Ovary (tissue), 10 donors: ENCODE measurements at places on chromosomes 1 and 21.
A peak's percentile ranks its signal among the peaks of the same experiment; 100 is the strongest.

GRCh38 chr21:46021978-46022544 is 40.5 kb downstream of the COL6A1 start:
- peak; percentile 65 for DNase-seq

- DNase-seq, result no peak
Observed at GRCh38 chr1:189500778-189501177, 976.9 kb downstream of the BRINP3 start.

GRCh38 chr1:200627575-200628222 is 7.1 kb upstream of the KIF14 start:
- no peak for DNase-seq

GRCh38 chr1:19831441-19831840 is 16.4 kb upstream of the RNF186 start:
- DNase-seq, result no peak

GRCh38 chr1:183096894-183097293 is 73.7 kb downstream of the LAMC1 start:
- DNase-seq, result peak; percentile 34

DNA sequence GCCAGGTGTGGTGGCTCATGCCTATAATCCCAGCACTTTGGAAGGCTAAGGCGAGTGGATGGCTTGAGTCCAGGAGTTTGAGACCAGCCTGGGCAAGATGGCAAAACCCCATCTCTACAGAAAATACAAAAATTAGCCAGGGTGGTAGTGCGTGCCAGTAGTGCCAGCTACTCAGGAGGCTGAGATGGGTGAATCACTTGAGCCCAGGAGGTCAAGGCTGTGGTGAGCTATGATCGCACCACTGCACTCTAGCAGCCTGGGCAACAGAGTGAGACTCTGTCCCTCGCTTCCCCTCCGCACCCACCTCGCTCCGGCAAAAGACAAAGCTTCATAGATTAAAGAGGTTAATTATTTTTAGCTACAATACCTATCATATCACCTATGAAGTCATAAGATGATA is 100.0 kb downstream of the HHAT start:
- DNase-seq, result no peak

- DNase-seq, result no peak
Observed at GRCh38 chr1:193060406-193060805, 994 bp downstream of the RO60 start.

DNA sequence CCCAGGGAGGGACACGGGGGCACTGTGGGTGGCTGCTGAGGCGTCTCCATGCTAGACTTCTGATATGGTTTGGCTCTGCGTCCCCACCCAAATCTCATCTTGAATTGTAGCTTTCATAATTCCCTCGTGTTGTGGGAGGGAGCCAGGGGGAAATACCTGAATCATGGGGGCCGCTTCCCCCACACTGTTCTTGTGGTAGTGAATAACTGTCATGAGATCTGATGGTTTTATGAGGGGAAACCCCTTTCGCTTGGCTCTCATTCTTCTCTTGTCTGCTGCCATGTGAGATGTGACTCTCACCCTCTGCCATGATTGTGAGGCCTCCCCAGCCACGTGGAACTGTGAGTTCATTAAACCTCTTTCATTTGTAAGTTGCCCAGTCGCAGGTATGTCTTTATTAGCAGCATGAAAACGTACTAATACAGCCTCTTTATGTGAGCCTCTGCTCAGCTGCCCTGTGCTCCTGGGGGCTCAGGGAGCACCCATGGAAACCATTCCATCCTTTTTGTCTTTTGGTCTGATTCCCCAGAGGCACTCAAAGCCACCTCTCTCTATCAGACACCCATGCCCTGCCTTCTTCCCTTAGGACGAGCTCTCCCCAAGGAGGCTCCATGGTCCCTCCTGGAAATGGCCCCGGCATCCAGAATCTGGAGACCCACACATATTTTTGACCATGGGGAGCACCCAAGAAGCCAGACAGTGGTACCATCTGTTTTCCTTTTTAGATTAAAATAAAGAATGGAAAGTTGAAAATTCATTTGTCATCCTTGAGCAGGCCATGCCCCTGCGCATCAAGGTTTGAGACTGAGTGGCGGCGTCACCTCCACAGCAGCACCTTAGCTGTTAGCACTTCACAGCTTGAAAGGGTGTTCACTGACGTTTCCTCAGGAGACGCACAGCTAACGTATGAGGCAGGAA is 65.9 kb upstream of the FAM20B start:
- DNase-seq, result no peak

DNA sequence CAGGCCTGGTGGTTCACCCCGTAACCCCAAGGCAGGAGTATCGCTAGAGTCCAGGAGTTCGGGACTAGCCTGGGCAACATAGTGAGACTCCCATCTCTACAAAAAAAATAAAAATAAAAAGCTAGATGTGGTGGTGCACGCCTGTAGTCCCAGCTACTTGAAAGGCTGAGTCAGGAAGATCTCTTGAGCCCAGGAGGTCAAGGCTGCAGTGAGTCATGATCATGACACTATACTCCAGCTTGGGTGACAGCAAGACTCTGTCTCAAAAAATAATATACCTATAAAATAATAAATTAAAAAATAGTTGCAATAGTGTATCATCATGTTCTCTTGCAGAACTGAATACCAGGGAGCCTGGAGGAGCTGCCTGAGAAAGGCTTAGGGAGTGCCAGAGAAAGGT is 19.9 kb upstream of the TMEM39B start:
- no peak for DNase-seq

DNA sequence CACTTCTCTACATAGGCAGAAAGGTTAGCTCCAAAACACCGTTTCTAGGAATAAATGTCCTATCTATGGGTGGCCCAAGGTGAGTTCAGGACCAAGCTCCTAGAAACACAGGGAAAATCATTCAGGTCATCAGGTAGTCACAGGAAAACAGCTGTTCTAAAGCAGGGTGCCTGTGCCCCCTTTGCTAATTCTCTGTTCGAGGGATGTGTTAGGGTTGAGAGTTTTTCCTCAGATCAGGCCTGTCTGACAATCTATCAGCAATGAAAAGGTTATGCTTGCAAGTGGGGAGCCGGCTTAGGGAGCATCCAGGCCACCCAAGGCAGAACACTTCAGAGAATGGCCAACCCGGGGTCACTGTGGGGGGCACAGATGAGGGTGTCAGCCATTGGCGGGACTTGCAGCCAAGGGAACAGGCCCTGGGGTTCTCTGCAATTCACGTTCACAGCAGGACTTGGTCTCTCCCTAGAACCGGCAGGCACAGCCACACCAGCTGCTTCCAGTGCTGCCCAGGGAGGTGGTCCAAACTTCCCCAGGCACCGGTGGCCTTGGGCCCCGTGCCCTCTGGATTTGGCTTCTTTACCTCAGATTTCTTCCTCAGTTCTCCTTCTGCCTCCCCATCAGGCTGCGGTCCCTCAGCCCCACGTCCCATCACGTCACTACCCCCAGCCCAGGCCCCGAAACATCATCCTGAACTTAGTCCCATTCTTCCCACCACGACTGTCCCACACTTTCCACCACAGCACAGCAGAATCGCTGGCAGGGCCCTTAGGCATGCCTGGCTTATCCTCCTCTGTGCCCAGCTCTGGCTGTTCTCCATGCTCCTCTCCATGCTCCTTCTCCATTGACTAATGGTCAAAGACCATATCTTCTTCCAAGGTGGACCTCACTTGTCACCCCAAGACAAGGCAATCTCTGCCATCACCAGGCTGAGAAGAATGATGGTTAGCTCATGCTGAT is 11.0 kb downstream of the CD2 start:
- no peak for DNase-seq

- DNase-seq, result no peak
Observed at GRCh38 chr1:70915258-70916033, 132.2 kb downstream of the PTGER3 start.

DNA sequence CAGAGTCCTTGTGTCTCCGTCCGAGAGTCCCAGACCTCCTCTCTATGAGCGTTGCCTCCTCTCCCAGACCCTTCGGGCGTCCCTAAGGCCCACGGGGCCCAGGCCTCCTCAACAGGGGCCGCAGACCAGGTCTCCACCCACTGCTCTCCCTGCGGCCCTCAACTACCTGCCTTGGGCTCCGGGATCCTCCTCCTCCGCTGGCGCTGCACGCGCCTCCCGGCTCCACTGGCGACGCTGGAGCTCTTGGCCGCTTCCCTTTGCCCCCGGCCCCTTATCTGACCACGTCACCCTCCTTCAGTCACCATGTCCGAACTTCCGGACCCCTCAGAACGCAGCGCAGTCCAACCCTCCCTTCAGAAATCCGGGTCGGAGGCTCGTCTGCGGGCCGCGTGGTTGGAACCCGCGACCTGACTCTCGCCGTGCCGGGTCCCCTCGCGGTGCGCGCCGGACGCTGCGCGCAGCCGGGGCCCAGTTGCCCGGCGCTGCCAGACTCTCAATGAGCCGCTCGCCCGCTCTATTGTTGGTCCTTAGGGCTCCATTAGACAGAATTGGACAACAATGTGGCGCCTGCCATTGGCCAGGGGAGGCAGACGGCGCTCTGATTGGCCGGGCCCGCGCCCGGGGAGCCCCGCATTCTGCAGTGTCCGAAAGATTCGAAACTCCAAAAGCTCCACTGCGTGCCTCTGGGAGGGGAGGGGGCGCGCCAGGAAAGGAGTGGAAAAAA is at the start of gene DMRTA2:
TSS of gene DMRTA2 (minus strand) at position 498 of the 724 bp plus-strand sequence. CDS start 1,907 bp downstream, outside the sequence.
- no peak for DNase-seq

- no peak for DNase-seq
Observed at GRCh38 chr1:53735681-53736080, 3.3 kb downstream of the GLIS1 start.

GRCh38 chr21:27406300-27407009 is 439.6 kb upstream of the ADAMTS5 start:
- DNase-seq, result no peak

- DNase-seq, result no peak
Observed at GRCh38 chr1:114331936-114332335, 178.3 kb upstream of the SYT6 start.

GRCh38 chr1:164760569-164760968 is 201.6 kb downstream of the PBX1 start:
- DNase-seq, result no peak

GRCh38 chr1:16979475-16980327 is 719 bp downstream of the MFAP2 start:
- DNase-seq, result peak; percentile 76

DNA sequence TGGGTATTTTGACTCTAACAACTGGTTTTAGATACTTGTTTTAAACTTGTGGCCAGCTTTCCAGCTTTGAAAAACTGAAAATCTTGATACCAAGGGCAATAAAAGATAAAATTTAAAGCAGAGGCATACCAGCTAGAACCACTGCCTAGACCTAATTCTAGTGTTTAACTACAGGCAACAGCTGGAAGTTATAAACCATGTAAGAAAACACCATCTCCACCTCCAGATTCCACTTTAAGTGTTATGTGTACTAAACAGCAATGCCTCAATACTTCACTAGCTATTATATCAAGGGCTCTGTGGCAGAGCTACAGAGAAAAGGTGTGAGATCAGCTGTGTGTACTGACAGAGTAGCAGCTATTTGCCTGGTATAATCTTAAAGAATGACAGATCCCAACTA is 69.5 kb downstream of the LPAR3 start:
- DNase-seq, result no peak

GRCh38 chr1:181135437-181135731 is 46.9 kb downstream of the IER5 start:
- no peak for DNase-seq

DNA sequence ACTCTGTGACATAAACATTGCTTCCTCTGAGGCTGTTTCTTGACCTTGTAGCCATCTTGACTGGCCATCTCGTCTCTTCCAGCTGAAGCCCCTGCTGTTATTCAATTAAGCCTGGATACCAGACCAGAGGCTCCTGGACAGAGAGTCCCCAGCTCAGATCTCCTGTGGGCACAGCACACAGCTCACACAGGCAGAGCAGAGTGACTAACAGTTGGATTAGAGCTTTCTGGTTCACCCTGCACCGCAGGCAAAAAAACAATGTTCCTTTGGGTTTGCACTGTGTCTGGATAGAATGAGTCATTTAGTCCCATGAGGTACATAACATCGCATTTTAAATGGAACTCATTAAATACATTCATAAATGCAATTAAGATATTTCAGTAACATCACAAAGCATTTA is 33.4 kb upstream of the USH2A start:
- DNase-seq, result no peak

- no peak for DNase-seq
Observed at GRCh38 chr1:44862829-44863401, 19.9 kb upstream of the PTCH2 start.

- DNase-seq, result no peak
Observed at GRCh38 chr1:230212405-230212936, 145.4 kb downstream of the GALNT2 start.

DNA sequence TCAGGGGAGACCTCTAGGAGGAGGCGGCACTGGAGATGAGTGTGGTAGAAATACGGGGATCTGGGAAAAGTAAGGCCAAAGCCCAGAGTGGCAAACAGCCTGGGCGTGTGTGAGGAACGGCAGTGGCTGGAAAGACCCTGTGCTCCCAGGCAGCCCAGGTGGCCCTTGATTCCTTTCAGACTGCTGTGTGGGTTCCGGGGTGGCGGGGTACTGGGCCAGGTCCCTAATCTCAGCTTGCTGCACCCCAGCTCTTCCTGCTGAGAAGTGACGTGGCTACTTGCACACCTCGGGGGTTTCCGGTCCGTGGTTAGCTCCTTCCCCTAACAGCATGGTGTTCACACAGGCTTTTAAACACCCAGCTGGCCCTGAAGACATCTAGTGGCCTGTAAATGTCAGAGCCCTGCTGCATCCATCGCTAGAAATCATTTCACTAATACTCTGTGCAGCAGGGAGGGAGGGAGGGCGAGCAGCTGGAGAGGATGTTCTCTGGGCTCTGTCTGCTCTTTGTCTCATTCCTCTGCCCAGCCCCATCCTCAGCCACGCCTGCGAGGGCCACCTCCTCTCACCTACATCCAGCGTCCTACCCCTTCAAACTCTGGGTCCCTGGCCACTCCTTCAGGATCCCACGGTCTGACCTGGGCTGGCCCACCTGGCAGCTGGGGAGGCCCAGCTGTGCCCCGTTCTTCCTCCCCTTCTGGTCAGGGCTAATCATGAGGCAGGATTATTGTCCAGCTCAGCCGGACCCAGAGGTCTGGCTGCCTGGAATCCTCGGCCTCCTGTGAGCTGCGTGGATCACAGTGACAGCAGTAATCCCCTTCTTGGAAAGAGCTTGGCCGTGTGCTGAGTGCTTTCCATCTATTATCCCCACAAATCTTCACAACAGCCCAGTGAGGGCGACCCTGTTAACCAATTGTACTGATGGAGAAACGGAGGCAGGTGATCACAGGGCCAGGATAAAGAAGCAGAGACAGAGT is 7.2 kb downstream of the ZDHHC18 start:
- no peak for DNase-seq

- DNase-seq, result no peak
Observed at GRCh38 chr1:3109355-3109754, 40.4 kb downstream of the PRDM16 start.

GRCh38 chr1:243793298-243793697 is 56.7 kb downstream of the AKT3 start:
- DNase-seq, result no peak
